ENCODE measurements at places on chromosomes 1 and 21.

DNA sequence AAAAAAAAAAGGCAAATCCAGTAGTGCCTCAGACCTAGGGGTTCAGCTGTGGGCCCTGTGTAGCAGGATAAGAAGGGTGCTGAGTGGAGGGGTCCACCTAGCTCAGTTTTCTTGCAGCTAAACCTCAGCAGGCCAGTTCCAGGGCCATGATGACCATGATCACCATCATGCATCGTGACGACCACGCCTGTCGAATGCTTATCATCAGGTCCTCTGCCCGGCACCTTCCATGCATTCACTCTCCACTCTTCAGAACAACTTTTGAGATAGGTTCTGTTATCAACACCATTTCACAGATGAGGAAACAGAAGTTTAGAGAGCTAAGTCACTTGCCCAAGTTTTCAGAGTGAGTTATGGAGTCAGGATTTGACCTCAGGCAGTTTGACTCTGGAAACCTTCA is 54.9 kb downstream of the ACBD3 start:
- DNase-seq, result no peak

- no peak for DNase-seq
Measured at GRCh38 chr1:229164836-229165735, 105.8 kb upstream of the RAB4A start.

- DNase-seq, result no peak
Measured at GRCh38 chr1:2050793-2051682, 827 bp downstream of the PRKCZ start.

DNA sequence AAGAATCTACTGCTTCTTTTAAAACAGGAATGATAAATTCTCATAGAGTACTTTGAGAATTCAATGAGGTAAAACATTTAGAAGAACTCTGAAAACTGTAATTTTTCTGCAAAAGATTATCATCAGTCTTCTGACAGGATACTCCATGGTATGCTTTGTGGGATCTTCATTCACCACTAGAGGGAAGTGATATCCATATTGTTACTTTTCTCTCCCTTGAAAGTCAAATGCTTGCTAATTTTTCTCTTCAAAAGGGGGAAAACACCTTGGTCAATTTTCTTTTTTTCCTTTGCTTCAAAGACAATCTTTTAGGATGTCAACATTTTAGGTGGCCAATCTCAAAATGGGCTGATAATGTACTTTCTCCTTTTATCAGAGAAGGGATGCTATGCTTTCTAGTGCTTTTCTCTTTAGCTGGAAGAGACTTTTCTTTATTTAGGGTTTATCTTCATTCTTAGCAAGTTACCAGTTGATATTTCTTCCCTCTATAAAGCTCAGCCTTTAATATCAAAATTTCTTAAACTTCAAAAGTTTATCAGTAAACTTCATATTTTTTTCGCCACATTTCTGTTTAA is 95.5 kb downstream of the NEGR1 start:
- DNase-seq, result no peak

GRCh38 chr1:100452641-100453040 is 85.3 kb upstream of the GPR88 start:
- DNase-seq, result no peak

GRCh38 chr1:247300491-247301175 is 31.0 kb downstream of the ZNF496 start:
- no peak for DNase-seq

GRCh38 chr1:200275415-200275814 is 134.4 kb downstream of the ZNF281 start:
- DNase-seq, result peak; percentile 68

DNA sequence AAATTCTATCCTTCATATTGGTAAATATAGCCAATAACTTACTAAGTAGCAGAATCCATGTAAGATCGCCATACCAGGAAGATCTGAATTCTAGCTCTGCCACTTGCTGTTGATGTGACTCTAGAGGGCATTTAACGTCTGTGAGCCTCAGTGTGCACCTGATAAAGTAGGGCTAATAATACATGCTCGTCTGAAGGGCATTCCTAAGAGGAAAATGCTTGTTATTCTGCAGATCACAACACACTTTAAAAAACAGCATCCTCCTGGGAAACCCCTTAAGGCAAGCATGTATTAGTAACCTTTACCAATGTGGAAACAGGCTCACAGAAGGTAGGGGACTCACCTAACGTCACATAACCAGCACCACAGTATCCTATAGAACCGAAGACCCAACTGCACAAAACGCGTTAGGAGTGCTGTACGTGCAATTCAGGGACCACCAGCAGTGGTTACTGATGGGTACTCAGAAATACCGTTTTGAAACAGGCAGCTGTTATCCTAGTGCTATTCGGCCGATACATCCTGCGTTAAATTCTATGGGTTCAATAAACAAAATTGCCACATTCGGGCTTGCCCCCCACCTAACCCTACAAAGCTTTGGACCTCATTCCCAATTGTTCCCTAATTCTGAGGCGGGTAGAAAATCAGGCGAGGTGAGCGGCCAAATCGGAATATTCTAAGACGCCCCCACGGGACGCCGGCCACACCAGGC is 758 bp downstream of the DEPDC1 start:
- DNase-seq, result peak; percentile 0

- no peak for DNase-seq
Measured at GRCh38 chr1:31934706-31935629, 3.2 kb downstream of the PTP4A2 start.

- DNase-seq, result no peak
Measured at GRCh38 chr1:54335755-54336108, 70.5 kb downstream of the SSBP3 start.

- no peak for DNase-seq
Measured at GRCh38 chr1:222941425-222941824, 126.6 kb downstream of the DISP1 start.
